Heart left ventricle (tissue), 16 donors: ENCODE measurements at places on chromosomes 6 and 20.

DNA sequence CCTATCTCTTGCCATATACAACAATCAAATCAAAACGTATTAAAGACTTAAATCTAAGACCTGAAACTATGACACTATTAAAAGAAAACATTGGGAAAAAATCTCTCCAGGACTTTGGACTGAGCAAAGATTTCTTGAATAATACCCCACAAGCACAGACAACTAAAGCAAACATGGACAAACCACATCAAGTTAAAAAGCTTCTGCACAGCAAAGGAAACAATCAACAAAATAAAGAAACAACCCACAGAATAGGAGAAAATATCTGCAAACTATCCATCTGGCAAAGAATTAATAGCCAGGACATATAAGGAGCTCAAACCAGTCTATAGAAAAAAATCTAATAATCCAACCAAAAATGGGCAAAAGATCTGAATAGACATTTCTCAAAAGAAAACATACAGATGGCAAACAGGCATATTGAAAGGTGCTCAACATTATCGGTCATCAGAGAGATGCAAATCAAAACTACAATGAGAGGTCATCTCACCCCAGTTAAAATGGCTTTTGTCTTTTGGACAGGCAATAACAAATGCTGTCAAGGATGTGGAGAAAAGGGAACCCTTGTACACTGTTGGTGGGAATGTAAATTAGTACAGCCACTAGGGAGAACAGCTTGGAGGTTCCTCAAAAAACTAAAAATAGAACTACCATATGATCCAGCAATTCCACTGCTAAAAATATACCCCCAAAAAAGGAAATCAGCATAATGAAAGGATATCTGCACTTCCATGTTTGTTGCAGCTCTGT lies 76.2 kb downstream of the SNX5 start:
- no peak for DNase-seq

GRCh38 chr20:59471653-59472421 lies 132.5 kb upstream of the PHACTR3 start:
- DNase-seq, result no peak

GRCh38 chr20:13228771-13229170 lies 7.7 kb downstream of the ISM1 start:
- no peak for DNase-seq

- no peak for DNase-seq
Measured at GRCh38 chr6:5162355-5162754, 77.2 kb downstream of the PPP1R3G start.

- DNase-seq, result no peak
Measured at GRCh38 chr6:32830936-32831335, 7.6 kb downstream of the TAP2 start.

GRCh38 chr20:57749869-57750268 lies 40.1 kb upstream of the PMEPA1 start:
- no peak for DNase-seq

- DNase-seq, result no peak
Measured at GRCh38 chr6:170050591-170051041, 240.3 kb downstream of the DLL1 start.

GRCh38 chr20:46660487-46660886 lies 9.2 kb upstream of the SLC13A3 start:
- DNase-seq, result no peak

DNA sequence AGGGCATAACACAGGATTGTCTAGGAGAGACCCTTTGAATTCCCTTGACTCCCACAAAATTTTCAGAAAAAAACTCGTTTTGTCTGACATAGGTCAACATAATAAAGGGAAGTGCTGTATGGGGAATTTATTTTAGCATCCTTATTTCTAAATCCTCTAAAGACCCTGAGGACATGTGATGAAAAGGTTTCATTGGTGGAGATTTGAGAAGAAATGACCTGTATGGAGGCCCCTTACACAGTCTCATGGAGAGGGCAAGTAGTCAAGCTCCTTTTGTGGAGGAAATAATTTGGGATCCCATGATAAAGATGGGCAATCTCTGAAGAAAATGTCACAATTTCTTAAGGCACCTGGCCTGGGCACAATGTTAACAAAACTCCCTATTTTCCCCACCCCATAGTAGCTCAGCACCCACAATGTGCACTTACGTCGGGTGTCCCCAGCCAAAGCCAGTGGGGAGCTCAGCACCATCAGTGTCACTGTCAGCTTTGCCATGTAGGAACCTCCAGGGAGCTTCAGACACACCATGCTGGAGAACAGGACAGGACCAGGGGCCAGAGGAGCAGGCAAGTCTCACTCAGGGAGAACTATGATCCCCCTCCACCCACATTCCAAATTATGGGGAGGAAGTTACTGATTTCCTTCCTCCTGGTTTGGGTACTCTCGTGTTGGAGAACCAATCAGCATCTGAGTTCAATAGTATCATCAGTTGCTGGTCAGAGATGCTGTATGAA lies at the start of gene HLA-DRB5:
TSS of gene HLA-DRB5 (minus strand) at position 591 of the 734 bp plus-strand sequence. CDS start at position 528, 63 bp downstream.
- no peak for DNase-seq

- no peak for DNase-seq
Measured at GRCh38 chr20:41632896-41633295, 14.7 kb upstream of the CHD6 start.

- DNase-seq, result no peak
Measured at GRCh38 chr6:38725414-38726183, 10.5 kb downstream of the DNAH8 start.

GRCh38 chr6:111852725-111853124 lies 20.5 kb downstream of the FYN start:
- no peak for DNase-seq

DNA sequence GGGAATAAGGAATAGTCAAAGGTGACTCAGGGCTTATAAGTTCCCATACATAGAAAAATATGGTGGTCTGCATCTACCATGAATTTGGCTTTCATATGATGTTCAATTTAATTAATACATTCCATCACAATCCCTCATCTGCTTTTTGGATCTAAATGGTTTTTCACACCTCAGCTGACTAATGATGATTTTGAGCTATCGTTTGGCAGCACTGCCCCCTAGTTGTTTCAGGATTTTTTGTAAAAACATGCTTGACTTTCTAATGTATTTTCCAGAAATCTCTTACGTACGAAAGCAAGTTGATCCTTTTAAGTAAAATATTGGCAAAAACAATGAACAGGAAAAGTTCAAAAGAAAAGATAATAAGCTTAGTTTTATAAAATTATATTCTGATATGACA lies 408.6 kb upstream of the ADGRB3 start:
- no peak for DNase-seq

GRCh38 chr20:52974179-52974594 lies 2.0 kb downstream of the TSHZ2 start:
- DNase-seq, result no peak

DNA sequence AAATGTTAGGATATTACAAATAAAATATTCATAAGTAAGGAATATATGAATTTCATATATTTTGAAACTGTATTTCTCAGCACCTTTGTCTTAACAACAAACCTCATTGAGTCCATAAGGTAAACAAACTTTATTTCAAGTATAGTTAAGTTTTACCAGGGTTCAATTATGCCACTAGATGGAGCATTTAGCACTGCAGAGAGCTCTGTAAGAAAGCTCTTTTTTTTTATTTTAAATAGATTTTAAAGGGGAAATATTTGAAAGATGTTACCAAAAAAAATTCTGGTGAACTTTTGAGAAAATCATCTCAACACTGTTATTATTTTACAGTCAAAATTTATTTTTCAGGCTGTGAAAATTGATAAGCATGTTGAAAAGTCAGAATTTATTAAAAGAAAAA lies 955.2 kb upstream of the EYS start:
- no peak for DNase-seq

DNA sequence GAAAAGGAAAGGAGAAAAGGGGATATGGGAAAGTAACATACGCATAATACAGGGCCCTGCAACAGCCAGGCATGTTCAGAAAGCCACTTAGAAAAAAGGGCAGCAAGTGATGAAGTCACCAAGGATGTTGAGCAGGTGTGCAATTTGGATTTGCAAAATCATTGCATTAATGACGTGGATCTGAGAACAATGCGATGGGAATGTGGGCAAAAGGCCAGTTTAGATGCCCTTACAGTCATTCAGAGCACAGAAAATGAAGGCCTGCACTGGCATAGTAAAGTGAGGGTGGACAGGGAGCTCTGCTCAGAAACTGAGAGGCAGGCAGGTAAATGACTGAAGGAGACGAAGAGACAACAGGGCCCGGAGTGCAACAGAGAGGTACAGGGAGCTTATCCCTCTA lies 123.7 kb upstream of the NHSL1 start:
- DNase-seq, result no peak

DNA sequence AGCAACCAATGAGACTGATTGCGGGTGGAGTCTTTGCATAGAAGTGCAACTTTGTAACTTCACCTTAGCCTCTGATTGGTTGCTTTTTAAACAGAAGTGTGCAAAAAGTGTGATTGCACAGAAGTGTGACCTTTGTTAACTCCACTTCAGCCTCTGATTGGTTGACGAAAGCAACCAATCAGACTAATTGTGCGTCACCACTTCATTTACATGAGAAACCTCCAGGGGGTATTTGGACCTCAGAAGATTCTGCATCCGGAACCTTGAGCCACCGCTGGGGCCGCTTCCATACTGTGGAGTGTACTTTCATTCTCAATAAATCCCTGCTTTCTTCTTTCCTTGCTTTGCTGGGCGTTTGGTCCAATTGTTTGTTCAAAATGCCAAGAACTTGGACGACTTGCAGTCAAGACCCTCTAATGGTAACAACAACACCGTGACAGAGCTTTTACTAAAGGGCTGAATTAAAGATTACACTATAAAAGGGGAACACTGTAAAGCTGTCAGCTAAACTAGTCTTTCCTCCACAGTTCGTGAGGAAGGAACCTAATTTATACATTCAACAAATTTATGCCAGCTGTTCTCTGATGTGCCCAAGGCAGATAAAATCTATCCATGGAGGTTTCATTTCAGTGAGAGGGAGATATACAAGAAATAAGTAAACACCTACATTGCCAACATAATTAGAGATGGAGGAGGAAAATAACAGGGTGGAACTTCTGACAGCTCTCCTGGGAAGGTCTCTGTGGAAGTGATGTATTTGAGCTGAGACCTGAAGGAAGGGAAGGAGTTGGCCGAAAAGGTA lies 1.4 kb upstream of the HECA start:
- no peak for DNase-seq

DNA sequence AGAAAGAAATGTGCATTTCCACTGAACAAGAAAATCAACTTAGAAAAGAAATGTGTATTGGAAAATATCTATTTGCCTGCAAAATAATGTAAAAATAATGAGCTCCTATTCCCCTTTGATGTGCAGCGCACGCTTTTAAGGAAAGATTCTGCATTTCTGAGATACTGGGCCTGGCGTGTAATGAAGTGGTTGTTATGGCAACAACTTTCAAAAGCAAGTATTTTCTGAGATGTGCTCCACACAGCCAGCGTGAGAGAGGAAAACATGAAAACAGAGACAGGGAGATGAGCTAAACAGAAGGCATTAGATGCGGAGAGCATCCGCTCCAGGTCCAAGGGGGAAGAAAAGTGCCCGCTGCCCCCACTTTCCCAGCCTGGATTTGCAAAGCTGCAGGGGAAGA lies 39.1 kb upstream of the GTSF1L start:
- DNase-seq, result no peak

DNA sequence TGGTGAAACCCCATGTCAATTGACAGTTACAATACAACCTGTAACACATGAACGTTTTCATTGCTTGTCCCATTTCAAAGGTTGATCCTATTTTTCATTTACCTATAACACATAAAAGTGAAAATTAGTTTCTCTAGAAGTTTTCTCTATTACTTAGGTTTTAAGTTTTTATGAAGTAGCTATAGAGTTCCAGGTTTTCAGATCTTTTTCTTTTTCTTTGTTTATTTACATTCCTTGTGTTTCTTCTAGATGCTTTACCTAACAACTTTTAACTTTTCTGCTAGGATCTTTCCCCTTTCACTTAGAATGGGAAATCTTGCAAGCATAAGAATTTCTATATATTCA lies 232.6 kb downstream of the PLCB1 start:
- DNase-seq, result no peak

GRCh38 chr20:61757678-61758563 lies 307.8 kb downstream of the TAF4 start:
- DNase-seq, result no peak

- no peak for DNase-seq
Measured at GRCh38 chr20:5470943-5471342, 154.2 kb upstream of the PROKR2 start.

DNA sequence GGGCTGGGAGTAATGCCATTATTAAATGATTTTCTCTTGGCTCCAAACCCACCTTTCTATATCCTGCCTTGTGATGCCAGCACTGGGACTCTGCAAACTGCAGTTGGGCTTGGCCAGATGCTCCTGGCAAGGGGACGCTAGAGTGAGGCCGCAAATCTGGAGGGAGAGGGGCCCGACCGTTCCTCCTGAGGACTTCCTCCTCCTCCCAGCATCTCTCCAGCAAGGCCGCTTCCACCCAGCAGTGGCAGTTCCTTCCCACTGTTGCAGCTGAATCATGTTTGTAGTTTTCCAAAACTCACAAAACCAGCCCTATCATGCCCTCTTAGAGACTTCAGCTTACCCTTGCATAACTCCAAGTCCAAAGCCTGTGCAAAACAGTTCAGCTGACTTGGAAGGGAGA lies 244.4 kb downstream of the FOXA2 start:
- no peak for DNase-seq
